D341Med (cell line): ENCODE measurements at places on chromosomes 6 and 20.

GRCh38 chr6:81897793-81898192, 145.3 kb upstream of the TENT5A start:
- no peak for DNase-seq

DNA sequence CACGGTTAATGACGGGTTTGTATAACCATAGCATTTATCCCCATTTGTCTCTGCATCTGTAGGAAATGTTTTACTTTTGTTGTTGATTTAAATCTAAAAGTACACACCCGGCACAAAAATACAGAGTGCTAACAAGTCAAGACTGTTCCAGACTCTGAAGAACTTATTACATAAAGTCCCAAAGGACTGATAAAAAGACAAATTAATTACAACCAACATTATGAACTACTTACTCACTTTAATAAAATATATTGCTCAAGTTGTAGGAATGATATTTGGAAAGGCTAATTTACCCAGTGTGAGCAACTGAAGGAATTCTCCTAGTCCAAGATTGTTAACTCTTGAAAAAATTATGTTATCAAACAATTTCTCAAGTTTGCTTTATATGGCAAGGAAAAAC, 115.6 kb downstream of the KIF13A start:
- no peak for DNase-seq

DNA sequence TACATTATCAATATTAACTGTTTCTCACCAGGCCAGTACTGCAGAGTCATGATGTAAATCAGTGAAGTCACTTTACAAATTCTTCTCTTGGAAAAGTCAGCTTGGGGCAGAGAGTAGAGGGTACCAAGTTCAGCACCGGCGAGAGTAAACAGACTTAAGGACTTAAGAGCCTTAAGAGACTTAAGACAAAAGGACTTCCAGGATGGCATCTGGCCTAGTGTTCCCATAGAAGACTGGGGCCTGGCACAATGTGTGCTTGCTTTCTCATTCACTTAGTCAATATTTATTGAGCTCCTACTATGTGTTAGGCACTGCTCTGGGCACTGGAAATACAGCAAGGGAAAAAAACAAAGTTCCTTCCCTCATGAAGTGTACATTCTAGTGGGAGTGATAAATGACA, 1.4 kb upstream of the SNPH start:
- no peak for DNase-seq

- no peak for DNase-seq
These were observed 37.2 kb downstream of the EDN1 start for GRCh38 chr6:12327391-12327790.

GRCh38 chr20:42957018-42957703, 232.5 kb downstream of the PTPRT start:
- DNase-seq, result no peak

DNA sequence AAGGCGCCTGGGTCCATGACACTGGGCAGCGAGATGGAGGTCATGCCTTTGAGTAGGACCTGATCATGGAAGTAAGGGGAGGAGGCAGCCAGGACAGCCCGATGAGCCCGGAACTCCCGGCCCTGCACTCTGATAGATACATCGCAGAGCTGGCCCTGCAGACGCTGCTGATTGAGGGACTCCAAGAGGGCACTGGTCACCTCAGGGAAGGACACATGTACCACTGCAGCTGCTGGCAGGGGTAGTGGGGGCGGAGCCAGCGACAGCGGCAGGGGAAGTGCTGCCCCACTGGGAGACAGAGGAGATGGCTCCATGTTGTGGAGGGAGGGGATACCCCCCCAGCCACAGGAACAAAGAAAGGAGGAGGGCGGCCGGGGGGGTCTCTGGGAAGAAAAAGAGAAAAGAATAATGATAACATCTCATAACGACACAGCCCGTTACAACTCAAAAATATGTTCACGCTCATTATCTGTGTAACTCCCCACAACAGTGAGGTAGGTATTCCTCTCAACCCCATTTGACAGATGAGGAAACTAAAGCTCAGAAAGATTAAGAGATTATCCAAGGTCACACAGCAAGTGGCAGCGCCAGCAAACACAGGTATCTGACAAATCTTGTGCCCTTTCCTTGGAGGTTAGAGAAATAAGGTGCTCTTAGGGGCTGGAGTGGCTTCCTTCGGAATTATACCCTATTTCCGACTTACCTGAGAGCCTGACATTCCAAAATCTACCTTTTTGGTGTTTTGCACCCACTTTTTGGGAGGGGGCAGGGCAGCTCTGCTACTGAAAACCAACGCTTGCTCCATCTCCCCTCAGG, 733 bp downstream of the ZBTB22 start:
- no peak for DNase-seq

DNA sequence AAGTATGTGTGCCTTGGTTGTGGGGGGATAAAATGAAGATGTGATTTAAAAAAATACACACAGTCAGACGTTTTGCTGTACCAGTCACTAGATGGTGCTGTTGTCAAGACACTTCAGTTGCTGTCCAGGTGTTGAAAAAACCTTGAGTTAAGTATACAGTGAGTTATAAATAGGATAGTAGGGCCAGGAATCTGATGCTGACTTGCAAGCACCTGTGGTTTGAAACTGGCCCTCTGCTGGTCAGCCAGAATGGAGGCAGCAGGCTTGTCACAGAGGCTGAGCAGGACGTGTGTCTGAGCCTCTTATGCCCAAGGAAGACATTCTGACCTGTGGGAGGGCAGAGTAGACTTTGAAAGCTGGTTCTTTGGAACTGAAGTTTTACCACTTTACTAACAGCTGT, 27.8 kb downstream of the RNF8 start:
- peak; percentile 51 for DNase-seq

- DNase-seq, result no peak
These were observed 344.6 kb upstream of the IMPG1 start for GRCh38 chr6:76416821-76417605.

DNA sequence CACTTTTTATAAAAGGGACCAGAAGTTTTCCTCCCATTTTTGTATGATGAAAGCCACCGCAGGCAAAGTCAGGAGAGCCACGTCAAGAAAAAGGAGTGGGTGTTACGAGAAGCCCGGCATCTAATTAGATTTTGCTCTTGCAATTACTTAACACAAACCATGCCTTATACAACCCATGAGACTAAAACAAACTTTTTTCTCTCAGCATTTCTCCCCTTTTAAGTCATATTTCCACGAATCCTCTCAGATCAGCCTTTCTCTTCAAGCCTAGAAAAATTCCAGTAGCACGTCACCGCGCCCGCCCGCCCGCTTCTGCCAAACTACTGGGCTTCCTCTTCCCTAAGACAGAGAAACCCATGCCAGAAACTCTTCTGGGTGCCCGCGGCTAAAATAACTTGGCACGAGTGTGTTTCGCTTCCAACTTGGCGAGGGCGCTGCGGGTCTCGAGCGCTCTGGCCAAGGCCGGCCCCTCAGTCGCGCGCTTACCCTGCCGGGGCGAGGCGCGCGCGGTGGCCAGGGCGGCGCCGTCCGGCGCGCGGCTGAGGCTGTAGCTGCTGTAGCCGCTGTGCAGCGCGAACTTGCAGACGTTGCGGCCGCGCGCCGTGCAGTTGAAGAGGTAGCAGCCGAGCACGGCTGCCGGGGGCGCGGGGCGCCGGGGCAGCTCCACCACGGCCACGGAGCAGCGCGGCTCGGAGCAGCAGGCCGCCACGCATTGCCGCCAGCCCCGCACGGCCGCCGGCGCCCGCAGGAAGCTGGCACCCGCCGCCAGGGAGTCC, 1.0 kb downstream of the LRP11 start:
- DNase-seq, result peak; percentile 81

DNA sequence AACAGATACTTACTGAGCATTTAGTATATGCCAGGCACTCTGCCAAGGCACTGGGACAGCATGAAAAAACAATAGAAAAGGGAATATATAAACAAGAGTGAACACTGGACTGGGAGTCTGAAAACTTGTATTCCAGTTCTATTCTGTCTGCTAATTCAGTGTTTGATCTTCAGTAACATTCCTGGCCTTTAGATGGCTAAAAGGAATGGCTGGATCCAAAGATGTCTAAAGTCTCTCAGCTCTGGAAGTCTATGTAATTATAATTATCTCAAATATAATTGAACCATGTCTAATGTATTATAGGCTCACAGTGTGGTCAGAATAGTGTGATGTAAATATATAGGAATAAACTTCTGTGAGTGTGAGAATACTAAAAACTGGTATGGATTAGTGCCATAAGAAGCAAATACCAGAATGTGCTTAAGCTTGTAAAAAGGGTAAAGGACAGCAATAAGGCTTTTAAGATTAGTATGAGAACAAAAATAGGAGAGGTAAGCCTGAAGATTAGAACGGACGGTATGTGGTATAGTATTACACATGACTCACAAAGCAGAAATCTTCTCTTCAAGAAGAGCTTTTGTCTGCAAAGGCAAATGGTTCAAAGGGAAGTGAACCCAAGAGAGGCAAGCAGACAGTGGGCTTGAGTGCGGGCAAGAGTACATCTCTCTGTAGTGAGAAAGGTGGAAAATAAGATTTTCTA, 68.5 kb downstream of the TMEM200A start:
- peak; percentile 25 for DNase-seq

GRCh38 chr6:7821426-7821825, 89.2 kb downstream of the TXNDC5 start:
- DNase-seq, result no peak

DNA sequence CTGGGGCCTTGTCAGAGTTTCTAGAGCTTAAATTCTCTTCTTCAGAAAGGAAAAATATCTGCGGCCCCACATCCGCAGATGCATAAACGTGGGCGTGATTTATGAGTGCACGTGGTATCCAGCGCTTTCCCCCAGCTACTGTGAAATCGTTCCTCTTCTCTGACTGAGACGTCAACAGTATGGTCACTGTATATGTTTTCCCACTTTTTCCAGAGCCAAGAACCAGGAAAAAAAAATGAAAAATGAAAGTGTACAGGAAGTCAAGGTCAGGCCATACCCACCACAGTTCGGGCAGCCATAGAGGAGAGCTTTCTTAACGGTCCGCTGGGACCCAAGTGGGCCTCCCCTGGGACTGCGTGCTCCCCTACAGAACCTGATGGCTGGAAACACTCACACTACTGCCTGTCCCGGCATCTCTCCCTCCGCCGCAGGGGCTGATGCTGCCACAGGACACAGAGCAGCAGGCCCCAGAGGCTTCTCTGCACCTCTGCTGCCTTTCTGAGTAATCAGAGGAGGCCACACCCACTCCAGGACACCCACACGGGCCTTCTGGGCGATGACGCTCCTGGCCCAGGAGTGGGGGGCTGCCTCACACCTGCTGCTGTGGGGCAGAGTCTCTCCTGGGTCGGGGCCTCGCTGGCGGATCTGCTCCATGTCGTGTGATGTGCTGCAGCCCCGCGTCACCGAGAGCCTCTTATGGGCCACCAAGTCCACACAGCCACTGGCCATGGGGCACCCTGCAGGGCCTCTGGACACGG, 16.4 kb upstream of the STX16 start:
- DNase-seq, result no peak

GRCh38 chr6:112574190-112574589, 227.1 kb downstream of the RFPL4B start:
- DNase-seq, result no peak

DNA sequence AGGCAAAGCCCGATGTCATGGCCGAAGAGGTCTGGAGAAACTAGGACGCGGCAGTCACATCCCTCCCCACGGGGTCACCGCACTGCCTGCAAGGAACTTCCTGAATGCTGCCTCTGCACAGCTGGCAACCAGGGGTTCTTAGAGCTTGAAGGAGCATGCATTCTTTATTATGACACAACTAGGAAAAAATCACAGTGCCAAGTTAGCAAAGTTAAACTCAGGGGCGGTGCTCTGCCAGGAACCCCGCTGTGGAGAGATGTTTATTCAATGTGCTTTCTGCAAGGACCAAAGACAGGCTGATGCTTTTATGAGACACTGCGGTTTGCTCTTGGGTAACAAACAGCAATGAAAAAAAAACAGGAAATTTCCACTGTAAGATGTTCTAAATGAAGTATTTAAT, 287.3 kb upstream of the FOXQ1 start:
- no peak for DNase-seq

DNA sequence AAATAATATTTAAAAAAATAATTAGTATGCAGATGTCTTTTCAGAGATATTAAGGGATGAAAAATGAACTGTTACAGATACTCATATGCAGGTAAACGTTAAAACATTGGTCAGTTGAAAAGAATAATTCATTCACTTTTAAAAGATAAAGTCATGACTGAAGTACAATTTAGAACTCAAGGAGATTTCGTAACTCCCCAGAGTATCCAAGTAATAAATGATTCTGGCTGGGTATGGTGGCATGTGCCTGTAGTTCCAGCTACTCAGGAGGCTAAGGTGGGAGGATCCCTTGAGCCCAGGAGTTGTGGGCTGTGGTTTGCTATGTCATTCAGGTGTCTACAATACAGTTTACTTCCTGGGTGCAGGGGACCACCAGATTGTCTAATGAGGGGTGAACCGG, 122.3 kb upstream of the TMEM181 start:
- DNase-seq, result no peak

DNA sequence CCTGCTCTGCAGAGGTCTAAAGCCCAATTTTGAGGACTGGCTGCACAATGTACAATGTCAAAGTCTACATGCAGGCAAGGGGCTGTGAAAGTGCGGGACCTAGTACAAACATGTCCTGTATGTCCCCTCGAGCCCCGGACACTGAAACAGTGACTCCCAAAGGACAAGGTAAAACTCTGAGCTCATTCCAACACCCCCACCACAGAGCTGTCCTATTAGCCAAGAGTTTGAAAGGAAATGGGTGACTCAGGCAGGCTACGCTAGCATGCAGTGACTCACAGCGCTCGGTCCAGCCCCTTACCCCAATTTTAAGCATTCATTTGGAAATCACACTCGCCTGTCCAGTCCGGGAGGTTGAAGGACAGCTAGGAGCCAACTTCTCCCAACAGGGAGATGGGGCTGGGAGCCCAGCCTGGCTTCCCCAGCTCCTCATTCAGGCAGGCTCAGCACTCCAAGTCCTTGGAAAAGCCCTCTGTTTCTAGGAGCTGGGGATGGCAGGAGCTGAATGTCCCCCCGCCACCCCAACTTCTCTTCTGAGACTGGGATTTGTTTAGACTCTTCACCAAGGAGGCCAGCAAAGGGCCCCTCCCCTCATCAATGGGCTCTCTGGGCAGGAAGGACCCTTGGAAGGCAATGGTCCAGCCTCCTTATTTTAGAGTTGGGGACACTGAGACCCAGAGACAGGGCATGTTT, 3.9 kb downstream of the SDC4 start:
- DNase-seq, result no peak

- no peak for DNase-seq
These were observed 20.7 kb downstream of the SOX4 start for GRCh38 chr6:21614226-21614625.

DNA sequence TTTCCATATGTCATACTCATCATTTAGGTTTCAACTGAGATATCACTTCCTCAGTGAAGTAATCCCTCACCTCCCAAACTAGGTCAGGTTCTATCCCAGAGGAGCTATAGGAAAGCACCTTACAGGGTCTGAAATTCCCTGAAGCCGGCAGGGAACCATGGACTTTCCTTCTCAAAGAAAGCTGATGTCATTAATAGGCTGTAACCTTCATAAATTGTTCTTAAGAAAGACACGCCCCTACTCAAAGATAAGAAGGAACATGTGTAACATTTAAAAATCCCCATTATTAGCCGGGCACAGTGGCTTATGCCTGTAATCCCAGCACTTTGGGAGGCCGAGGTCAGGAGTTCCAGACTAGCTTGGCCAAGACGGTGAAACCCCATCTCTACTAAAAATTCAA, 50.0 kb upstream of the RNGTT start:
- no peak for DNase-seq

- DNase-seq, result no peak
These were observed 35.5 kb upstream of the SUMO4 start for GRCh38 chr6:149364557-149364956.
